Activated CD8-positive, alpha-beta T cell treated with anti-CD3 and anti-CD28 coated beads for 36 hours (primary cell): ENCODE measurements at places on chromosomes 2 and 18. TPM values are rescaled to one million over a fixed set of nuclear protein-coding genes. Genes with fewer than 3 reads are reported as not detected.

The NR4A2 gene
- 57.6 TPM for total RNA-seq

The CRYGD gene
- not detected for total RNA-seq

The ASXL2 gene
- total RNA-seq: 42.8 TPM

The MAP3K19 gene
- total RNA-seq: not detected

The DSC2 gene
- total RNA-seq: not detected

The CTAGE1 gene
- total RNA-seq: not detected

The ANTXR1 gene
- total RNA-seq: 0.05 TPM

The LYPD6B gene
- not detected for total RNA-seq

The LBH gene
- 127 TPM for total RNA-seq

The CROCC2 gene
- total RNA-seq: not detected

The HMSD gene
- 1.4 TPM for total RNA-seq

The HOXD12 gene
- not detected for total RNA-seq

The IL1RN gene
- total RNA-seq: 0.85 TPM

DNA sequence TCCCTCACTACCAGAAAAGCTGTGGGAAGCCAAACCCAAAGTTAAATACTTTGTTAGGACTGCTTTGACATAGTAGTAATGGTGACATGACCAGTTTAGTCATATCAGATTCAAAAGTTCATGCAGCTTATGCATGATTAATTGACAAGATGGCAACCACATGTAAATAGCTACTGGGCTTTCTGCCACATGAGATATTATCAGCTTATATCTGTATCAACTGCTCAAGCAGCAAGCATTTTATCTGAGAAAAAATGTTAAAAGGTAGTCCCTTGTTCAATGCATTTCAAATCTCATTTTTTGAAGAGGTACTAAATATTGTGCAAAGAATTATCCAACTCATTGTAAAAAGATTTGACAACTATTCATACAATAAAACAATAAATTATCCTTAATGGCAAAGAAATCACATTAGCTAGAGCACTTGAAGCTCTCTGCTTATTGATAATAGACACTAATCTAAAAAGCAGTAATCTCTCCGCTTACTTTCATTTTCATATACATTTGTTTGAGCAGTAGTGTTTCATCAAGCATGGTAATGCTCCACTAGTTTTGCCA lies 993.6 kb upstream of the NXPH2 start:
- no peak for DNase-seq

GRCh38 chr2:18399601-18400000 lies 160.9 kb downstream of the RDH14 start:
- DNase-seq: no peak

DNA sequence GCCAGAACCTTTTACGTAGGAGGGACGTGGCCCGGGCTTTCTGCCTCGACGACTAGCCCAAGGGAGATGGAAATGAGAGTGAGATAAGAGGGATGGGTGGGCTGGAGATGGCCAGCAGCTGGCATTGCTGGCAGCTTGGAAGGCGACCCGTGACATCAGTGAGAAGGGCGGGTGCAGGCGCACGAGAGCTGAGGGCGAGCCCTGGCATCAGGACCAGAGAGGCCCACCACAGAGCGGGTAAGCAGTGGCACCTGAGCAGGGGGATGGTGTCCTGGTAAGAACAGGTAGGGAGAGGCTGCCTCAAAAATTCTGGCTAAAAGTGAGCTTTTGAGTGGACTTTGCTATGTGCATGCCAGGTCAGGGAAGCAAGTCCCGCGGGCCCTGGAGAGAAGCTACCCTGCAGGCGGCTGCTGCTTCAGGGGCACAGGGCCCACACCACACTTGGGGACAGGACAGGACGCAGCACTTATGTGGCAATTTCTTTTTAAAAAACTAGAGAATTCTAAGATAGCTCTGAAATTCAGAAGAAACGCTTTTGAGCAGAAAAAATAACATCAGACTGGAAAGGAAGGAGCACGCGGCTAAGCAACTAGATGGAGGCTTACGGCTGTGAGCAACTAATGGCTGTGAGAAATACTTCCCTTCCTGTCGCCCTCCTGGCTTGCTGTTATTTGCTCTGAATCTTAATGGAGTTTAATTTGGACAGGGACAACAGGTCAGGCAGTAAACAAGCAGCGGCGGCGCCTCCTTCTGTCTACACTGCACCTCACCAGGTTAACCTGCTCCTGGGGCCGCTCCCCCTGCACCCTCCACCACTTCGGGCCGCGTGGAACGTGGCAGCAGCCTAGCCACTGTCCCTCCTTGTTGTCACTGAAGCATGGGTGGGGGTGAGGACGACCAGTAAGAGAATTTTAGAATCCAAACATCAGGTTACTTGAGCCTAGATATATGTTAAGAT lies 20.5 kb downstream of the THAP4 start:
- no peak for DNase-seq

GRCh38 chr2:5315041-5315440 lies 377.1 kb upstream of the SOX11 start:
- no peak for DNase-seq

DNA sequence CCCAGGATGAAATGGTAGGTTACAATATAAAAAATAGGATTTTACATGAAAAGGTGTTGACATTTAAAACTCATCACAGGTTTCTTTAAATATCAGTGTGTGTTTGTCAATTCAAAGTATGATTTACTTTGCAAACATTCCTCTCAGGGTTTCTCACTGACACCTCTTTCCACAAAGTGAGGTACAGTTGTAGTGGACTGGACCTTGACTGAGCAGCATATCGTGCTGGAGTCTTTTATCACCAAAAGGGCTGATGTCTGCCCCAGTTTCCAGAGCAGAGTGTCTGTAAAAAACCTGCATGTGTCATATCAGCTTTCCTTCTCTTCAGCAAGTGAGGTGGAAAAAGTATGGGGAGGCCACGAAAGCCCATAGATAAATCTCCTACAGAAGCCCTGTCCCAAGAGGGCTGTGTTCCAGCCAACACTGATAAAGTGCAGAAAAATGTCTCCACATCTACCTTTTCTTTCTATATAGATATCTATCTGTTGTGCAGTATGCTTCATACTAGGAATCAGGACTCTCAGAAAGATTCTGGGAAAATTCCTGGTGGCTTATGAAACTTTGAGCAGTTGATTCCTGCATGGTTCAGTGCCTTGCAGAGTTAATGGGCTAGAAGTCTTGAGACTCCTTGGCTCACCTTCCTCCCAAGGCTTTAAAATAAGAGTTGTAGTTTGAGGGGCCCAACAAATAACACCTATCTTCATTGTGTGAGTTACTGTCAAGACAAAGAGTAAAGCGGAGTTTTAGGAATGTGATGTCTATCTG lies 6.9 kb downstream of the ACYP2 start:
- no peak for DNase-seq

GRCh38 chr2:9772035-9772998 lies 71.0 kb upstream of the TAF1B start:
- no peak for DNase-seq

DNA sequence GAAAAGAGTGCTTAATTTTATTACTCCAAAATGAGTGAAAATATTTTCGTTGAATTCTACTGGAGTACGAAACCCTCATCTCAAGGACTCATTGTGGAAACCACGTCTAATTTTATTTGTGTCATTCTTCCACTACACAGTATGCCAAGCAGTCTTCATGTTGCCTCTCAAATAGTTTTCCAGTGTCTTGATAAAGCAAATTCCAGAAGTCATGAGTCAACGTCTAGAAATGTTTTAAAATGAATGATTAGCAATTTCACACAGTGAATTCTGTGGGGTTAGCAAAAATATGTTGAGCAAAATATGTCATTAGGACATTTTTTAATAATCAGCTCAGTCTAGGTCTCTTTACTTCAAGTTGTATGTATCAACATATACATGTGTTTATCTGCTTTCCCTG lies 865.5 kb downstream of the DSC3 start:
- DNase-seq: no peak

DNA sequence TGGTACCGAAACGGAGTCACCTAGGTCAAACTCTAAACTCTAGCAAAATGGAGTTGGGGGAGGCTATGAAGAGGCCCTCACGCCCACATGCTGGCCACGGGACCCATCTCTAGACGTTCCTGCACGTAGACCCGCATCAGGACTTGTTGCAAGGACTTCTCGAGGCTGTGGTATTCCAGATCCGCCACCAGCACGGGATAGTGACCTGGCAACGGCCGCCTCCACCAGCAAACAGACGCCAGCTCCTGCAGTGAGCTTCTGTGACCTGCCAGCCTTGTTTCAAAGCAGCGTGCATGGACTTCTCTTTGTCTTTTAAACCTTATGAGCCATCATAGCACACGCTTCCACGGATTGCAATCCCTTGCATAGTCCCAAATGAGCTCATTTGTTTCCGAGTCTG lies 40.3 kb upstream of the RALBP1 start:
- no peak for DNase-seq

DNA sequence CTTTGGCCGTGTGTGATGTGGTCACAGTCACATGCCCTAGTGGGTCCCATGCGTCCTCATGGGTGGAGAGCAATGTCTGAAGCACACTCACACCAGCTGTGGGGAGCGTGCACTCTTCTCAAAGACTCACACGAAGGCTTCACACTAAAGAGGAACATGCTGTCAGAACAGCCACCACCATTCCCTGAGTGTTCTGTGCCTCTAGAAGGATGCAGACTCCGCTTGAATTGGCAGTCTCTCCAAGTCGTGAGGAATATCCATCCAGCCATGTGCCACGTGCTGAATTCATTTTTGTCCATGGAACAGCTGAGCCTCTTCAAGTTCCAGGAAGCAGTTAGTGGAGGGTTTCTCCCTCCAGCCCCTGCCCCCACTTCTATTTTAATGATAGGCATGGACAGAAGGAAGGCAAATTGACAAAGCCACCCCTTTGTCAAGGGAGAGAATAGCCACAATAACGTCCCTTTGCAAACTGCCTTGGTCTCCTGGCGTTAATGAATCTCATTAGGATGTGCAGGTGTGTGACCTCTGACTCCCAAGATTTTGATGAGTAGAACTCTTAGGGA lies 464.3 kb upstream of the ID2 start:
- DNase-seq: no peak

DNA sequence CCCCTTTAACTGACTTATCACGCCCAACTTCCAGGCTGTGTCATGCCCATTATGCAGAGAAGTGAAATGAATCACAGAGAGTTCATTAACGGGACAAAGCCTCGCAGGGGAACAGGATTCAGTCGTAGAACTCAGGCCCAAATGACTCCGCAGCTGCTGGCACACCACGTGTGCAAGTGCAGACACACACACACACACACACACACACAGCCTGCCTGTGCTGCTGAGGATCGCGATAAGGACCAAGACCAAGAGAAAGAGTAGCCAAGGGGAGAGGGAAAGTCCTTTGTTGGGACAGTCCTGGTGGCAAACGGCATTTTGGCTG lies 90.0 kb upstream of the TAF1B start:
- DNase-seq: peak; percentile 82

- DNase-seq: no peak
Observed at GRCh38 chr2:11923935-11924334, 177.5 kb downstream of the LPIN1 start.

DNA sequence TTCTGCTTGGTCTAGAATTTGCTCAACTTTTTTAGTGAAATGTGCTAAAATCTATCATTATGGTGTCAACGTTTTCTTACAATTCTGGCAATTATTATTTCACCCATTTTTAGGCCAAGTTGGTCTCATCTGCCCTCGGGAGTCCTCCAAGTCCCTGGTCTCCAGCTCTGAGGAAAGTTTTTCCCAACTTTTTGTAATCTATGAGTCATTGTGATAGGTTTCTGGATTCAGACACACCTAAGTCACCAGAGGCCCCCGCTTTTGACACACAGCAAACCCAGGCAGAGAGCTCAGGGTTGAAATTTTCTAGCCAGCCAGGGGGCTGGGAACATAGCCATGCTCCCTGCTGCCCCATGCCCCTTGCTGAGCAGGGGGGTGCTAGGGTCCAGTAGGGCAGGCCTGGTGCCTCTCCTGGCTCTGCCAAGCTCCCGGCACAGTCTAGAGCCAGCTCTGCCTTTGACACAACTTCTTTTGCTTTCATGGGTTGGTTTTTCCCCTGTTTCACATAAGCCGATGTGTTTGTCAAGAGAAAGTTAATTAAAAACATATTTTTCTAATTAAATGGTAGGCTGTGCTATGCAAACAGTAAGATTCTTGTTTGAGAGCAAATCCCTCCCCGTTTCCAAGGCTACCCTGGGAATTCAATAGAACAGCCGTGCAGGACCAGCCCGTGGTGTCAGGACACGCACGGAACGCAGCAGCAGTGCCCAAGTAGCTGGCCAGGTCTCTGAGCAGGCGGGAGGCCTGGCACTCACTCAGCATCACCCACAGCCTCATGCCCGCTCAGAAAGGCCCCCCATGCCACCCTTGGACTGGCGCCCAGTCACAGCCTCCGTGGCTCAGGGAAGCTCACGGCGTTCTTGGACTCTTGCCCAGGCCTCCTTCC lies 25.5 kb upstream of the SNED1 start:
- no peak for DNase-seq

GRCh38 chr2:215797676-215798075 lies 215.7 kb downstream of the MREG start:
- no peak for DNase-seq

- no peak for DNase-seq
Observed at GRCh38 chr18:76328140-76328539, 166.9 kb downstream of the ZNF516 start.

DNA sequence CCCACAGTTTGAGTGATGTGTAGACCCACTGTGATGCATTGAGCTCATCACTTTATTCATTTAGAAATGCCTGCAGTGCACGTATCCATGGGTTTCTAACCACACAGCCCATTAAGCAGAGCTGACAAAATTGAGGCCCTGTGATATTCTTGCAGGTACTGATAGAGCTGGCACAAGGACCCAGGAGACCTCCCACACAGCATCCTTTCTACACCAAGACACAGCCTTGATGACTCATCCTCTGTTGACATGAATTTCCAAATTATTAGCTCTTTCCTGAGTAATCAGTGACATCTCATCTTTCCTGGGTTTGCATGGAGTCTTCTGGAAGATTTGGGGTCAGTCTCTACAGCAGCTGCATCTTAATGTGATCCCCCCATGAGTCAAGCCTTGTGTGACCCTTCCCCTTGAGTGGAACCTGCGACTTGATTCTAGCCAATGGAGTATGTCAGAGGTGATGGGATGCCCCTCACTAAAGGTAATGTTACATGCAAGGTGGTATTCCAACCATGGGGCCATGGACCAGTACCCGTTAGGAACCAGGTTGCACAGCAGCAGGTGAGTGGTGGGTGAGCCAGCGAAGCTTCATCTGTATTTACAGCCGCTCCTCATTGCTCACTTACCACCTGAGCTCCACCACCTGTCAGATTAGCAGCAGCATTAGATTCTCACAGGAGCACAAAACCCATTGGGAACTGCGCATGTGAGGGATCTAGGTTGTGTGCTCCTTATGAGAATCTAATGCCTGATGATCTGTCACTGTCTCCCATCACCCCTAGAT lies 181.1 kb upstream of the ARL4C start:
- no peak for DNase-seq

DNA sequence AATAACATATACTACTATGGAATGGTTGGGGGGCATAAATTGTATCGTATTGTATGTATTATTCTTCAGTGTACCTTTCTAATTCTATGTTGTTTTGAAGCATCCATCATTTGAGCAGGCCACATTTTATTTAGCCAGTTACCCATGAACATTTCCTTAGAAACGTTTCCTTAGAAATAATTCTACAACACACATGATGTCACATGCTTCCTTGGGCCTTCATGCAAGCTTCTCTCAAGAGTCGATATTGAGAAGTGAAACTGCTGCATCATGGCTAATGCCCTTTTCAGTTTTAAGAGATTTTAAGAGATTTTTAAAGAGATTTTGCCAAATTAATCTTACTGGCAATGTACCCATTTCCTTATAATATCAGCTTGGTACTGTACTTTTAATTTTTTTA lies 63.9 kb downstream of the ALPK2 start:
- DNase-seq: no peak
